CD4-positive, alpha-beta T cell treated with Interleukin-6 at 100 ng/mL for 8 hours (primary cell): ENCODE measurements at places on chromosomes 5 and 9.

GRCh38 chr9:130922893-130923610, 16.0 kb downstream of the FIBCD1 start:
- DNase-seq: no peak

DNA sequence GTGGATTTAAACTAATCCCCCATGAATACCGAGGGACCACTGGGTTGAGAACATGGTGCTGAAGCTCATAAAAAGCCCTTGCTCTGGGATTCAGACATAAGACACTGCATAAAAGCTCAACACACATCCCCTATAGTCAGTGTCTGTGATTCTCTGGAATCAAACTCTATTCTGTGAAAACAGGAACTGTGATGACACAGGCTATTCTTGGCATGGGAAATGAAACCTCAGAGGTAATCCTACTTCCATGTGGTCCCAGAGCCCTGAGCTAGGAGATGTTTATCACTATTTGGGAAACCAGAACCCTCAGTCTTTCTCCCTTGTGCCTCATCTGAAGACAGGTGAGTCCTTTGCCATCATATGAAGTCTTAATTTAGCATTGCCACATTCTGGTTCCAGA, 135.4 kb upstream of the PRSS3 start:
- no peak for DNase-seq

DNA sequence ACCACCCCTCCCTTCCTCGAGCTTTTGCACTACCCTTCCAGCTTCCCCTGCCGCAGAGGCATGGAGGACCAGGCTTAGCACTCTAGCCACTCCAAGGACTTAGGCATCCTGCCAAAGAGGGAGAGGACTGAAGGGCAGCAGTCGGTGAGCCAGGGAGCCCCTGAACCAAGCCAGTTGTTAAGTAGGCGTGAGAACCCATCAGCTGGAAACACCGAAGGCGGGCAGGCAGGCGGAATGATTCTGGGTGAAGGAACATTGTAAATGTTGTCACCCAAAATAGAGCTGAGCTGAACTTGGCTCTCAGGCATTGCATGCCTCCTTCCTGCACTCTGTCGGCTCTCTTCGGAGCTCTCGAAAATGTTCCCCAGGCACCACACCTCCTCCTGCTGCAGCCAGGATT, 42.8 kb downstream of the NRG2 start:
- DNase-seq: no peak

DNA sequence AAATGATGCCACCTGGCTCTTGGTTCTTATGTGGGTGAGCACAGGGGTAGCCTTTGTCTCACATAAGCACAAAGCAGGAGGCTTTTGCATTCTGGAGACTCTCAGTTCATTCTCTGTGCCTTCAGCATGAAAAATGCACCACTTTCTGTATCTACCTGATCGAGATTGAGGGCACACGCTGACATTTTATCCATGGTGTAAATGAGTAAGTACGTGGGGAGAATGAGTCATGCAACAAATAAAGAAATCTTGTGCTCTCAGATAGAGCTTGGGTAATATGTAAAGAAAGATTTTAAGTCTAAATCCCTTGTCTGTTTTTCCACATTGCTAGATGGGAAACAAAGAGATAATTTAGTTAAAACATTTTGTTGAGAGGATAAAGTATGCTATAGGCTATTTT, 607.2 kb upstream of the WWC1 start:
- DNase-seq: no peak

DNA sequence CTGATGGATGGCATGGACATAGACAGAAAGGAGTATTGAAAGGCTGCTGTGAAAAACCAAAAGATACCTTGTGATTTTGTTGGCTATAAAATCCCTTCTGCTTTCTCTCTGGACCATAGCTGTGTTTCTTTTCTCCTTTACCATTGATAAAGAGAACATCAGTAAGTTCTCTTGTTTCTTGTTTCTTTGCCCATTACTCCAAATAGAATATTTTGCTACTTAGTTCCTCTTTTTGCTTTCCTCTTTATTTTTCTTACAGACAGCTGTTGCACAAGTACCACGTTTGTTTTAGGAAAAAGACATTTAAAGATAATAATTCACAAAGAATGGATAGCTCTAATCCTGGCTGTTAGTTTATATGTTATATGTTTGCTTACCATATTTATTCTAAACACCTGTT, 1129.2 kb downstream of the DTWD2 start:
- no peak for DNase-seq

- DNase-seq: no peak
These were observed 29.0 kb upstream of the CEMIP2 start for GRCh38 chr9:71797266-71797665.

- DNase-seq: peak; percentile 12
These were observed 33.8 kb downstream of the TGFBI start for GRCh38 chr5:136062366-136063274.

GRCh38 chr9:93978551-93978950, 23.4 kb upstream of the BARX1 start:
- no peak for DNase-seq

GRCh38 chr5:144404672-144405071, 234.0 kb downstream of the KCTD16 start:
- DNase-seq: no peak

DNA sequence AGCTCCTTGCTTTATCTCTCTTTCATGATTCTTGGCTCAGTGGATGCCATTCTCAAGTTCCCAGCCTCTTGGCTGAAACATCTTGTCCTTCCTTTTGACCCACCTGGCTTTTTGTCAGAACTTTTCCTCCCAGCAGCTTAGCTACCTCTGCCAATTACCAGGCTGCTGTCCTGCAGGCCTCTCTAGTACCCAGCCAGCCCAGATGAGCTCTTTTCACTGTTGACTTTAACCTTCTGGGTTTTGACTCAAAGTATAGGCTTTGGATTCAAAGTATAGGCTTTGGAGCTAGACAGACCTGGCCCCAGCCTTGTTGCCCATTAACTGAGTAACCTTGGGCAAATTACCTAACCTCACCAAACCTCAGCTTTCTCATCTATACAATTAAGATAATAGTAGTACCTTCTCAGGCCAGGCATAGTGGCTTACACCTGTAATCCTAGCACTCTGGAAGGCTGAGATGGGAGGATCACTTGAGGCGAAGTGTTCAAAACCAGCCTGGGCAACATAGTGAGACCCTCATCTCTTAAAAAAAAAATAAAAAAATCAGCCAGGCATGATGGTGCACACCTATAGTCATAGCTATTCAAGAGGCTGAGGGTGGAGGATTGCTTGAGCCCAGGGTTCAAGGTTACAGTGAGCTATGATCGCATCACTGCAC, 6.6 kb upstream of the TMEFF1 start:
- no peak for DNase-seq

DNA sequence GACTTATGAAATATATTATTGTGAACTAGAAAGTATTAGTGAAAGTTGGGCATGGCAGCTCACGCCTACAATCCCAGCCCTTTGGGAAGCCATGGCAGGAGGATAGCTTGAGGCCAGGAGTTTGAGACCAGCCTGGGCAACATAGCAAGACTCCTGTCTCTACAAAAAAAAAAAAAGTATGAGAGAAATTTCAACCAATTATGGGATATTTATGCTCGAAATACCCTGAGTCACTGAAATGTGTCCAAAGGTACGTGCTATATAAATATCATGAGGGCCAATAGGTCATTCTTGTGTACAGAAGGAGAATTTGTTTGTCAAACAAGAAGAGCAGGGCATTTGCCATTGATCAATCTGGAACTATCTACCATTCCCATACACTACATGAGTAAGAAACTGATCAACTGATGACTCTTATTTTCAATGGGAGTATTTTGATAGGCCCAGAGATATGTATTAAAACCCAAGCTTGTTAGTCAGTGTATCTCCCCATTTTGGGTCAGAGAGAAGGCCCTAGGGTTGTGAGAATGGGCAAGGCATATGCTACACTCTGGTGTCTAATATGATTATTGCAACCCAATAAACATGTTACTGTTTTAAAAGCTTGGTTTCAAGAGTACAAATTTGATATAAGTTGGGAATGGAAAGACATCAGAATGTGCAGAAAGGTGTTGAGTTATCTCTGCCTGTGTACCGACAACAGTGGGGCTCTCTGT, 21.7 kb upstream of the HOMER1 start:
- no peak for DNase-seq

GRCh38 chr5:111229871-111230810, 6.0 kb downstream of the CAMK4 start:
- DNase-seq: peak; percentile 52

GRCh38 chr9:84818791-84819190, 149.3 kb downstream of the NTRK2 start:
- DNase-seq: no peak

DNA sequence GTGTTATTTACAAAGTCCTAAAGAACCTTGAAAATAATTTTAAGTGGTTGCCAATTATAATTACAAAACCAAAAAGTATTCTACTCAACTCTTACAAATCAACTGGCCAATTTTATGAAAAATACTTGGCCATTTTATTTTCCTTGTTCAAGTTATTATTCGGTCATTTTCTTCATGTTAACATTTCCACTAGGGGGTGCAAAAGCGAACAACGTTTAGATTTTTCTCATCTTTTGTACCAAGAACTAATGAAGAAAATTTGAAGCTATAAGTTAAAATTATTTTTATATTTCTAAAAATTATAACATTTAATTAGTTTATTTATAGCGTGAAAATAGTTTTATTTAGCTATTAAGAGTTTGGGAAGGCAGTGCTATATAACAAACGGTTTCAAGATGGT, 1453.3 kb downstream of the MAT2B start:
- no peak for DNase-seq

GRCh38 chr5:61052882-61053281, 107.9 kb downstream of the NDUFAF2 start:
- DNase-seq: no peak

DNA sequence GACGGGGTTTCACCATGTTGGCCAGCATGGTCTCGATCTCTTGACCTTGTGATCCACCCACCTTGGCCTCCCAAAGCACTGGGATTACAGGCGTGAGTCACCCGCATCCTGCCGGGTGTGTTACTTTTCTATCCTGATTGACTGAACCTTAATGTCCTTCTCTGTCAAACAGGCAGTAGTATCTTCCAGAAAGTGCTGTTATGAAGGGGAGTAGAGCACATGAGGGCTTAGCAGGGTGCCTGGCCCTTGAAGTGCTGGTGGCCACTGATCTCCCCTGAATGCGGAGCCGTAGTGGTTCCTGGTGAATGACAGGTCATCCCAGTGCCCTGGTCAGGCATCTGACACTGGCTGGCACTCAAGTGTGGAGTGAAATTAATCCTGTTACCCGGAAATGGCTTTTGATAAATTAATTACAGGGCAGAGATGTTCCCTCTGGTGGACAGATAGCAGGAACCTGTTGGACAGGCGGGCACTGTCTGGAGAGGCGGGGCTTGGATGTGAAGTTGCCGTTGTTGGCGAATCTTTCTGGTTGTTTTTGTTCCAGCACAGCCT, 28.4 kb downstream of the PRRC2B start:
- no peak for DNase-seq

DNA sequence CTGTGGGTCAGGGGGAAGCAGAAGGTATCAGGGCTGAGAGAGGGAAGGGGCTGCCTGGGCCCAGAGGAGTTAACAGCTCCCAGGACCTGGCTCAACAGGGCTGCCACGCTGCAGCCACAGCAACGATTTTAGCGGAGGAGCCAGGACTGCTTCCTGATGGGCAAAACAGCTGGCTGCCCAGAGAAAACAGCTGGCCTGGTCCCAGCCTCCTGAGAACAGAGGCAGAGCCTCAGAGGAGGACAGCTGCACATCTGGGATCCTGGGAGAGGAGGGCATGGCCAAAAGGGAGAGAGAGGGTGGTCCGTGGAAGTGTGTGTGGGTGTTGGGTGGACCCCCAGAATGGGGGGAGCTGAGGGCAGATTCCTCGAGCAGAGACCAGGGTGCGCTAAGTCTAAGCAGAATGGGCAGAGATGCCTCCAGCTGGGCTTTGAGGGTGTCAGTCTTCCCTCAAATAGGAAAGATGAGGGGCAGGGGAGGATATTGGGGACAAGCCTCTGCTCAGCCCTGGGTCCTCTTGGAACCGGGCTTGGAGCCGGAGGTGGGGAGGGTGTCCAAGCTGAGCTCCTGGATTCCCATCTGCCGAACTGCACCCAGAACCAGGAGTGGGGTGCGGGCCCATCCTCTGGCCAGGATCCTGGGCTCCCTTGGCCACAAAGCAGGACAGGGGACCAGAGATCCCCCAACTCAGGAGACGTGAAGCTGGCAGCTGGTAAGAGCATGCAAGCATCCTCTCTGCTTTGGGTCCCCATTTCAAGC, 9.1 kb upstream of the CERCAM start:
- DNase-seq: no peak
